ENCODE measurements at places on chromosomes 1 and 21. TPM values are rescaled to one million over a fixed set of nuclear protein-coding genes. Genes with fewer than 3 reads are reported as not detected.

DNA sequence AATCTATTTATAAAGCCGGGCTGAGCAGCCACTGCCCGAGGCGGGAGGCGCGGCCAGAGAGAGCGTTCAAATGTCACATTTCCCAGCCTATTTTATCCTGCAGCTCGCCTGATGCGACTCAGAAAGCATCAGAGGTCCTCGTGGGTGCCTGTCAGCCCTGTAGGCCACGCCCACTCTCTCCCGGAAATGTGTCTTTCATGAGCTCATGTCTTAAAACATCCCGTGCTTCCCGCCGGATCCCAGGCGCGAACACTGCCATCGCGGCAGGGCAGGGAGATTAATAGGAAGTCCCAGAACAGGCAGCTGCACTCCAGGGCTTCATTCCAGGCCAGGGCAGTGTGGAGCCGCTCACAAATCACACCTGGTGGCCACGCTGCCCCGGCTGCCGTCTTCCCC is 117.5 kb downstream of the PRDM16 start:
- DNase-seq: peak; percentile 6

GRCh38 chr1:185565302-185565701 is 168.9 kb upstream of the HMCN1 start:
- DNase-seq: peak; percentile 70

Gene TINAGL1
- polyA plus RNA-seq: 1.4 TPM

DNA sequence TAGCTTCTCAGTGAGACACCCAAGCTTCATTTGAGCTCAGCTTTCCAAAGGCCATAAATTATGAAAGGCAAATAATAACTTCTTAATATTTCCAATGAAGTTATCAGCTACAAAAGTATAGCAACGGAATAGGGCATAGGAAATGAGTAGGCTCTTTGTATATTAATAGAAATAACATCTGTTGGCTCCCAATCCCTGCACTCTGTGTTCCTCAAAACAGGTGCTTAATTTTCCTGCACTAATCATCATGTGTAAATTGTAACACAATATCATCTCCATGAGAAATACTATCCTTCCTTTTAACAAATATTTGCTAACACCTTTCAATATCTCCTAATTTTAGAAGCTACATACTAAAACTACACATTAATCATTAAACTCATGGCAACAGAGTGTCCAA is 19.2 kb upstream of the IFI44L start:
- DNase-seq: no peak

- peak; percentile 94 for DNase-seq
These were observed 33.9 kb downstream of the ETS2 start for GRCh38 chr21:38839328-38840286.

DNA sequence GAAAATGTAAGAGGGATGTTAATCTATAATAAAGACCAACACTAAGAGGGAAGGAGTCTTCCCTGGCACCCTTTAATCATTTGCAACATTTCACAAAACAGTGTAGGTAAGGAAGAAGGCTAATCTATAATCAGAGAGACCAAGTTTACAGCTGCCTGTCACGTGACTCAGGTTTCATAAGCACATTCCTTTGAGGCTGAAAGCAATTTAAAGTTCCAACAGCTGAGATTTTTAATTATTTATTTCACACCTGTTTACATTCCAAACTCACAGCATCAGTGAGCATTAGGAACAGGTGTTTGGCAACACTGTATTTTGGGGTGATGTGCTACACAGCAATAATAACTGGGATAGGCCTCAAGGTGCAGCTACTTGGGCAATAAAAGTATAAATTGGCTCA is 75.7 kb upstream of the PGBD5 start:
- DNase-seq: no peak

Gene RYR2
- not detected for polyA plus RNA-seq

Gene GNG12
- 92.3 TPM for polyA plus RNA-seq

GRCh38 chr1:44553127-44553758 is 121.0 kb downstream of the TMEM53 start:
- DNase-seq: no peak

DNA sequence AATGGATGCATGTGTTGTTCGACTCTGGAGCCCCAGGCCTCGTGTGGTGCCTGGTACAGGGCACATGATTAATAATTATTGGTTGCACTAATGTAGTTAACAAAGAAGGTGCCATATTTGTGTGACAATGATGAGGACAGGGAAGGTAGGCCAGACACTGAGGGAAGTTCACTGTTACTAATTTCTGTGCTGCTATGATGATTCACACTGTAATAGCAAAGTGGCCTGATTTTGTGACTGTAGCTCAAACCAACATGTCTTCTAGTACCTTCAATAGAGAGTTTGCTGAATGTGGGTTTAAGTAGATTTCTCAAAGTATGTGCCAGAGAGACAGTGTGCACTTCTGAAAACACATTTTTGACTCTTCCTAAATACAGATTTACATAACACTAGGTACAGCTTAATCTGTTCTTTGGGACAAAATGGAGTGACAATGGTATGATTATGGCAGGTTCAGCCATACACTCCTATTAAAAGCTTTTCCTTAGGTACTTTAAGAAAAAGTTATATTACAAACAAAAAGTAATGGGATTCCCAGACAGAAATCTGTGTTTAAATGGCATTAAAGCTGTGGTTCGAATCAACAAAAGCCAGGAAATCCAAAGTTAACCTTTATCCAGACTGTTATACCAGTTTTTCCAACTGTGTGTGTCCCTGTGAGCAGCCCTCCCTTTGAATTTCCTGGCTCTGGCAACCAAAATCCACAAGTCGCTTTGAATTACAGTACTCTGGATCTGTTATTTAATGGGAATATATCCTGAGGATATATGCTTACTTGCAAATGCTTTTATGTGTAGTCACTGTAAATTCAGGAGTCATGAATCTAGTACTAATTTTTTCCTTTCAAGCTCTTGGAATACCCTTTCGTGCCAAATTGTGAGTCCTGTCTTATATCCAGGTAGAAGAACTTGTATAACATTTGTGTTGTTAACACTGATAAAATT is 277.1 kb upstream of the SGIP1 start:
- DNase-seq: no peak

Gene BTBD8
- polyA plus RNA-seq: 0.62 TPM

Gene CYYR1
- not detected for polyA plus RNA-seq

DNA sequence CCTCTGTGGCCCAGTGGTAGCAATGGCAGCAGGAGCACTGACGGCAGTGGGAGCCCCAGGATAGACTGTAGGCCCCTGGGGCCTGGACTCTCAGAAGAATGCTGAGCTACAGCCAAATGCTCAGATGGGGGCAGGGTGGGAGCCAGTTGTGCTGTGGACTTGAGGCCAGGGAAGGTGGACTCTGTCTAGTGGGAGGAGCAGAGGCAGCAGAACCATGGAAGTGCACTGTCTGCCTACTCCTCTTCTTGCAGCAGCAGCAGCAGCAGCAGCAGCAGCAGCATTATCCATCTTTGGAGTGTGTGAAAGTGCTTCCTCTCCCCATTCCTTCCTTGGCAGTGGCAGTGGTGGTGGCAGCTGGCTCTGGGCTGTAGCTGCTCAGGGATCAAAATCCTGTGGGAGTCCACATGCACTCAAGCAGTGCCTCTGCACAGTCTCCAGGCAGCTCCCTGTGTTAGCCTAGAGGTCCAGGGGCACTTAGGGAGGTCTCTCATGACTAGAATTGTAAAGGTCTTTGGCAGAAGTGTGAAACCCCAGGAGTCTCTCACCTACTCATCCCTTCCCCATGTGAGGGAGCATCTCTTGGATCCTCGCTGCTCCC is 917.9 kb upstream of the B3GALT2 start:
- no peak for DNase-seq

- DNase-seq: no peak
These were observed 17.2 kb downstream of the PDZK1 start for GRCh38 chr1:145689922-145690321.

GRCh38 chr1:108747171-108747850 is 837 bp downstream of the STXBP3 start:
- peak; percentile 84 for DNase-seq

Gene NCSTN
- 194 TPM for polyA plus RNA-seq

All from IMR-90 (cell line).